K562 (cell line): ENCODE measurements at places on chromosomes 5 and 9. TPM values are rescaled to one million over a fixed set of nuclear protein-coding genes. Genes with fewer than 3 reads are reported as not detected.
A peak's percentile ranks its signal among the peaks of the same experiment; 100 is the strongest.

DNA sequence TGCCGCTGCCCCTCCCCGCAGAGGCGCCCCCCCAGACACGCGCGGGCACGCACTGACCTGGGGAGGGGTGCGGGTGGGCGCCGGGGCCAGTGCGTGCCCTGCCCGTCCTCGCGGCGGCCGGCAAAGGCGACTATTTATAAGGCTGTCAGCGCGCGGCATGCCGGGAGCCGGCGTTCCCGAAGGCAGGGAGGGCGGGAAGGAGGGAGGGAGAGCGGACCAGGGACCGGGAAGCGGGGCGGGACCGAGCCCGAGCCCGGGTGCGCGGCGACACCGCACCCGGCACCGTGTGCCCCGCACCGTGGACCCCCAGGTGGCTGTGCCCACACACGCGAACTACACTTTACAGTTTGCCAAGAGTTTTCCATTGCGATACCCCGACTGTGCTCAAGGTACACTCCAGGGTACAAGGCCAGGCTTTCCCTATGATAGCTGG is at the start of gene AK1:
TSS of gene AK1 (minus strand) at position 110 of the 433 bp plus-strand sequence. CDS start 3,058 bp downstream, outside the sequence.
- H3K4me1 ChIP-seq = peaks cover 54% of the 10 kb centered on the region
- no peaks in the 10 kb centered on the region for H3K27me3 ChIP-seq
- peak within 1 kb of the TSS; percentile 46 for H3K4me3 ChIP-seq
- no peaks in the 10 kb centered on the region; the same call in 2 of the 3 replicates for H3K36me3 ChIP-seq

DNA sequence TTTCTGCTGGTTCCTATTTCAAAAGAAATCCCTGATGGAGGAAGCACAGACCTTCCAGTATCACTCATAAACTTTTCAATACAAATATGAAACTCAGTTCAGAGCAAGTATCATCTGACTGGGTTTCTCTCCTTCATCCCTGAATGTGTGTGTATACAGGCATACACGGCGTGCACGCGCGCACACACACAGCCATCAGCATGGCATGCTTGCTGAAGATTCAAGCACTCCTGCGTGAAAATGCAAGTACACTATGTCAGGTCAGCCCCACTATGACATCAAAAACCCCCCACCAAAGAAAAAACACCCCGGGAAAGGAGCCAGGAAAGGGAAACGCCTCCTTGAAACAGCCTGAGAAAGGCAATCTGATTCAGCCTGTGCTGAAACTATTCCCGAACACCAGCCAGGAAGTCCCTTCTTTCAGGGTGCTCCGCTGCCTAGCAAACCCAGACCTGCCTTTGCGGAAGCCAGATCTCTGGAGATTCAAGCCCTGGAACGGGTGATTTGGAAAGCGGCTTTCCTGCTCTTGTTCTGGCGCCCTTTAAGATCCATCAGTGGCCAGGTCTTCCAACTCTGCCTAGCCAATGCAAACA is 831 bp downstream of the KLHL3 start:
- H3K4me3 ChIP-seq = no peak overlapping the region
- no peaks in the 10 kb centered on the region; the same call in 1 of the 2 replicates for H3K4me1 ChIP-seq
- DNase-seq = no peak
- H3K27ac ChIP-seq = no peak overlapping the region

GRCh38 chr5:76788362-76788761 is 30.5 kb upstream of the F2RL1 start:
- no peak overlapping the region for H3K4me3 ChIP-seq
- H3K4me1 ChIP-seq = peaks cover 12% of the 10 kb centered on the region; the same call in 2 of the 3 replicates
- 0 out of 3 replicates have a peak, but pooled peaks cover 2% of the 10 kb centered on the region for H3K27me3 ChIP-seq
- no peak overlapping the region for H3K27ac ChIP-seq
- no peak for DNase-seq

DNA sequence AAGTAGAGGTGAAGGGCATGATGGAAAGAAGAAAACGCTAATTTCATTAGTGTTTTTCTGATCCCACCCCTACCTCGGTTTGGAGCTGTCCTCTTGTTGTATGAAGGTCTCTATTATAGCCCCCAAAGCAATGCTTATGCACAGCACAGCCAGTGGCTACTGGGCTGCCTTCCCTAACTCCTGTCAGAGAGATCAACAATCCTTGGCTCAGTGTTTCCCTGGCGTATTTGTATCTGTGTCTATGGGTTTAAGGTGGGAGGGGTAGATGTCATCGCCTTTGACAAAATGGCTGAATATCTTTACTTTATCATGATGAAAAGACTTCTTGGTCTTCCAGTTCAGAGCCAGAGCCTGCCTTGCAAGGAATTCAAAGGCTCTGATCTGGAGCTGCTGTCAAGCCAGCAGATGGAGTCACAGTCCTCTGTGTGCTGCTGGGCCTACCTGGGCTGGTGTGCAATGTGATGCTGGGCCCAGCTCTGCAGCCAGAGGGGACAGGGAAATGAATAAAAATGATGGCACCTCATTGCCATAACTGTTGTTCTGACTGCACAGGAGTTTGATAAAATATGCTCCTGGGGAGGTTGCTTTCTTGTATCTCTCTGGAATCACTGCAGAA is 20.1 kb upstream of the HSPA9 start:
- H3K4me1 ChIP-seq = no peaks in the 10 kb centered on the region
- no peak overlapping the region for H3K4me3 ChIP-seq
- H3K36me3 ChIP-seq = no peaks in the 10 kb centered on the region
- no peak for DNase-seq
- peaks cover 31% of the 10 kb centered on the region for H3K27me3 ChIP-seq

DNA sequence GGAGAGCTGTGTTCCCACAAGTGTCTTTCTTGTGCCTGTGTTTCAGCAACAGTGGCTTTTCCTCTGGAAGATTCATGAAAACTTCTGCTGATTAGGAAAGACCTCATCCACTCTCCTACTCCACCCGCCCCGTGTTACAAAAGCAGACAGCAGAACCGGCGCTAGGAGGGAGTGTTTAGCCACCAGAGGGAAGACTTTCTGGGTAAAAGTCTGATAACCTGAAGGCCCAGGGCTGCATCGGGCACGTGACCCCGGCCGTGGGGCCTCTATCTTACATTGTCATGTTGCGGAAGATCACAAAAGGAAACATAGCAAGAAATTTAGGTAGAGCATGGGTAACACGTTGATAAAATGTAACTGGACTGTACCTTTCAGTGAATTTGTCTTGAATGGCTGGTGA is 32.0 kb upstream of the DMRT2 start:
- no peak overlapping the region for H3K27ac ChIP-seq
- no peaks in the 10 kb centered on the region for H3K4me1 ChIP-seq
- H3K36me3 ChIP-seq = no peaks in the 10 kb centered on the region
- DNase-seq = peak; percentile 29
- no peaks in the 10 kb centered on the region for H3K27me3 ChIP-seq

DNA sequence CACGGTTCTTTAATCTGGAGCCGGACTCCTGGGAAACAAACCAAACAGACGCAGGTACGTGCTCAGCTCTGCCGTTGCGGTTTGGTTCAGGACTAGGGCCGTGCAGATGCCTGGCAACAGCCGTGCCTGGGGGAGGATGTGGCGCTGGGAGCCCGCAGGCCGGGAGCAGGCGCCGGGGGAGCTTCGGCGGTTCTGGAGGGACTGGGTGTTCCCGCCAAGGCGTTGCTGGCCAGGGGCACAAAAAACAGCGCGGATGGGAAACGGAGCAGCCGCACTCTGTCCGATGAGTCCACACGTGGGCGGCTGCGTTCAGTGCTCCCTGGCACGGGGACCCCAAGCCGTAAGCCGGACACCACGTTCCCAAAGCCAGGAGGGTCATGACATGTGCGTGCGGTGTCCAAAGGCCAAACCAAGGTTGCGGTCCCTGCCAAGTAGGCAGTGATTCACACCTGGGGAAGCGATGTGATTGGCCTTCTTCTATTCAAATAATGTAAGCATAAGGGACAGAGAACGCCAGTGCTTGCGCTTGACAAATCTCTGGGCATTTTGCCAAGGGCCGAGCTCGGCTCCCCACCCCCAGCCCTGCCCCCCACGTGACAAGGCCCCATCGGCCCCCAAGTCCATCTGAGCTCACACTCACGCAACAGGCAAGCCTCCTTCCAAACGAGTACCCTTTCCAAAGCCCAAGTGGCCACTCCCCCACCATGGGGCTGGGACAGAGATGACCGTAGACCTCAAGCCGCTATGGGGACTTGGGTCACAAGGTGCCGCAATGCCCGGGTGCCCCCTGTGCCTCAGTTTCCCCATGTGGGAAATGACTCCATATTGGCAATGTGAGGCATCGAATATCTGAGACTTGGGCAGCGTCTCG is 49.7 kb upstream of the NKD2 start:
- H3K27ac ChIP-seq = no peak overlapping the region
- H3K4me1 ChIP-seq = peaks cover 10% of the 10 kb centered on the region
- H3K4me3 ChIP-seq = no peak overlapping the region
- no peak for DNase-seq

DNA sequence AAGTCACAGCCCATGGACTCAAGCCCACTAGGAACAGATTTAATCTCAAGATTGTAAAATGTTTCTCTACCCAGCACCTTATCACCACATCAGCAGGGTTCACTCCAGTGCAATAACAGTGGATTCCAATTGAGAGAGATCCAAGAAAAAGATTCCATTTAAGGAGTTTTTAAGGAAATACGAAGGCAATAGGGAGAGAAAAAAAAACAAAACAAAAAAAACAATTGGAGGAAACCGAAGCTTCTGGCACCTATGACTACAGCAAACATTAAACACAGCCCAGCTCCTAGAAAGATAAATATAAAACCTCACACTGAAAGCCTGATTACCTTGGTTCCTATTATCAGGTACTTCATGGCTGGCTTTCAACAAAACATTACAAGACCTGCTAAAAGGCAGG is 192.7 kb downstream of the DAB2IP start:
- H3K27ac ChIP-seq = no peak overlapping the region
- no peak overlapping the region for H3K4me3 ChIP-seq
- DNase-seq = no peak
- H3K27me3 ChIP-seq = peaks cover 5% of the 10 kb centered on the region; the same call in 1 of the 3 replicates
- H3K36me3 ChIP-seq = no peaks in the 10 kb centered on the region

BRINP1 gene
- not detected in 2 replicates for total RNA-seq

GALT gene
- total RNA-seq = 19.9 and 21.3 TPM in 2 replicates

IL31RA gene
- total RNA-seq = not detected in 2 replicates

CATSPER3 gene
- 0.34 and 0.49 TPM in 2 replicates for total RNA-seq
